H7 (cell line): ENCODE measurements at places on chromosomes 5 and 9.
A peak's percentile ranks its signal among the peaks of the same experiment; 100 is the strongest.

GRCh38 chr5:4245511-4245910 is 649.9 kb downstream of the IRX1 start:
- no peak for DNase-seq

DNA sequence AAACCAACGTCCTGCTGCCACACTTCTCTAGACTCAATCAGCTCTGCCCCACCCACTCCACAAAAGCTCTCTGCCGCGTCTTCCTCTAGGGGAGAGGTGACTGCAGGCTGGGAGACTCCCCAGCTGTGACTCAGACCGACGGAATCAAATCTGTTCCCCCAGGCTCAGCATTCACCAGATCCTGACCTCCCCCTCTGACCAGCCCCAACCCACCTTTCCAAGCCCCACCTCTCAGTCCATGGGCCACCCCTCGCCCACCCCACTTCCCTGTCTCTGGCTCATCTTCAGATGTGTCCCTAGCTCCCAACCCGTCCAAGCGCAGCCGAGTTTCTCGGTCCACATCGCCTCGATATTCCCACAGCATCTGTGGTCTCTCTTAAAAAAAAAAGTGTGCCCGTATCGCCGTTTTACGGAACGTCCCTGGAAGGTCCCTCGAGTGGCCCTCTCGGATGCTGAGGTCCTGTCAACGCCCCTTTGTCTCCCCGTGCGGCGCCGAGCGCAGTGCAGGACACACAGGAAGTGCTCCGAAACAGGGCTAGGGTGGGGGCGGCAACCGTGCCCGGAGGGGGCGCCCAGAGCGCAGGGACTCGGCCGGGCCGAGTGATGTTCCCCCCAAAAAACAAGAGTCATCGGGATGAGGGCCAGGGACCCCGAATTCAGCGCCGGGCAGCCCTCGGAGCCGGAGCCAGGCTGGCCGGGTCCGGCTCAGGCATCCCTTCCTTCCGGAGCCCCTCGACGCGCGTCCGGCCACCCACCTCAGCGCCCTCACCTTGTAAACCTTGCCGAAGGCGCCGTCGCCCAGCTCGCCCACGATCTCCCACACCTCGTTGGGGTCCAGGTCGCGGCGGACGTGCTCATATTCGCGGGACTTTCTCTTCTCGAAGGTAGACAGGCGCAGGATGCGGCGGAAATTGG is 649 bp downstream of the STK10 start:
- DNase-seq, result peak; percentile 75

- no peak for DNase-seq
These were observed 186.5 kb downstream of the ARHGEF28 start for GRCh38 chr5:73812457-73812856.

- DNase-seq, result no peak
These were observed 98.4 kb downstream of the TARS1 start for GRCh38 chr5:33539212-33539611.

DNA sequence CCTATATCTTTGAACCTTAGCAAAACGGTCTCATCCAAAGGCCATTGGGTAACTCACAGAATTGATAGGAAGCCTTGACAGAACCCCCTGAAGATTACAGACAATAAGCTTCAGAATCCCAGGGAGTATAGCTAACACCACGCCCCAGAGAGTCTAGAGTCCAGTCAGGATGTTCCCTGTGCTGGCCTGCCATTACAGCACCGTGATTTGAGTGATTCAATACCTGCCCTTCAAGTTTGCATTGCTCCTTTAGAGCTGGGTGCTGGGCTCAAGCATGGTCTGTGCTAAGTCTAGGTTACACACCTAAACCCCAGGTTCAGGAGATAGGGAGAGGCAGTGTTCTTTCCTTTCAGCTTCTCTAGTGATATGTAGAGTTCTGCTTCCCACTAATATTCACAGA is 90.5 kb downstream of the RASEF start:
- DNase-seq, result no peak

GRCh38 chr5:119356612-119357188 is 881 bp downstream of the TNFAIP8 start:
- no peak for DNase-seq

DNA sequence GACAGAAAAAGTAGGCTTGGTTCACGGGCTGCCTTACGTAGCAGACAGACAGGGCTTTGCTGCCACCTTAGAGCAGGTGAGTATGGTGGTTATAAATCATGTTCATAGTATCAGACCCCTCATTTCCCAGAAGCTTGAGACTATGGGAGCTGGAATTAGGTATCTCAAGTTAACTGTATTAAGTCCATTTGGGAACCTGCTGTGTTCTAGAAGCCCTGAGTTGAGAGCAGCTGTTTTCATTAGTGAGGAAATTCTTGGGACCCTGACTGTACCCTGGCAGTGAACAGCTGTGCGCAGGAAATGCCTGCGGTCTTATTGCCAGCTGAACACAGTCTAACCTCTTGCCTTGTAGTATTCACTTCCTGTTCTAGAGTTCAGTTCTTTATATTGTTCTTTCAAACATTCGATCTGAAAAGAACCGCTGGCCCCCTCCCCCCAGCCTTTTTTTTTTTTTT is 29.8 kb downstream of the UGCG start:
- no peak for DNase-seq

DNA sequence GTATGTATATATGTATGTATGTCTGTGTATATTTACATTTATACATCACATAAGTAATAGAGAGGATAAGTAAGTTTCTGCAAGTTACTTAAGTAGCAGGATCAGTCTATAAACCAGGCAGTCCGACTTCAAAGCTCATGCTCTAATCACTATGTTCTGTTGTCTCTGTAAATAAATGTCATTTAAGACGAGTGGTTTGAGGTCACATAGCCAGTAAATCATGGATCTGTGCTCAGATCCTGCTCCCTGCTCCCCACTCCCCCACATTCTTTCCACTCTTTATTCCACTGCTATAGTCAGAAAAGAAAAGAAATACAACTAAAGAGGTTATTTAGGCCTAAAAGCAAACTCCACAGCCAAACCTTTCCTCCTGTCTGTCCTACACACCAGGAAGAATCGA is 90.4 kb downstream of the SERINC5 start:
- no peak for DNase-seq

GRCh38 chr5:153618867-153619266 is 128.4 kb downstream of the GRIA1 start:
- no peak for DNase-seq

DNA sequence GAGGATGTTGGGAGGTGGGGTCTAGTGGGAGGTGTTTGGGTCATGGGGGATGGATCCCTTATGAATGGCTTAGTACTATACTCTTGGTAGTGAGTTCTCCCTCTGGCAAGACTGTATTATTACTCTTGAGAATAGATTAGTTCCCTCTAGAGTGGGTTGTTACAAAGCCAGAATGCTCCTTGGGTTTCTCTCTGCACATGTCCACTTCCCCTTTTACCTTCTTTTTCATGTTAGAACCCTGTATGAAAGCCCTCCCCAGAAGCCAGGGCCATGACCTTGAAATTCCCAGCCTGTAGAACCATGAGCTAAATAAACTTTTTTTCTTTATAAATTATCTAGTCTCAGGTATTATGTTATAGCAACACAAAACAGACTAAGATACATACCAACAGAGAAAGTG is 31.1 kb downstream of the SLC24A2 start:
- DNase-seq, result no peak

GRCh38 chr5:94467346-94467953 is 151.0 kb downstream of the KIAA0825 start:
- DNase-seq, result no peak

- no peak for DNase-seq
These were observed 577.9 kb upstream of the PTPRD start for GRCh38 chr9:11190719-11191118.

GRCh38 chr5:141402553-141403243 is at the start of gene PCDHGA9:
TSS of gene PCDHGA9 (plus strand) at chr5:141402778. CDS start at chr5:141402953, 175 bp downstream.
- DNase-seq, result peak; percentile 78

DNA sequence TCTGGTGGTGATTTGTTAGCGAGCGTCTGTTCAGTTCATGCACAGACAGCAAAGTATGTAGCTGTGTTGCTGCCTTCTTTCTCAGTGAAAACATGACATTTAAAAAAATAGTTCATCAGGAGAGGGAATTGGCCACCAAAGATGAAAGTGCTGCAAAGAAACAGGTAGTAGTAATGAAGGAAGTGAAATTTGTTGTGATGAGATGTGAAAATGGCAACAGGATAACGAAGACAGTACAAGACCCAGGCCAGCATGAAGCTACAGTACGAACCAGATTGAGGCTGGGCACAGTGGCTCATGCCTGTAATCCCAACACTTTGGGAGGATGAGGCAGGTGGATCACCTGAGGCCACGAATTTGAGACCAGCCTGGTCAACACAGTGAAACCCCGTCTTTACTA is 136.0 kb downstream of the SMARCA2 start:
- DNase-seq, result no peak

DNA sequence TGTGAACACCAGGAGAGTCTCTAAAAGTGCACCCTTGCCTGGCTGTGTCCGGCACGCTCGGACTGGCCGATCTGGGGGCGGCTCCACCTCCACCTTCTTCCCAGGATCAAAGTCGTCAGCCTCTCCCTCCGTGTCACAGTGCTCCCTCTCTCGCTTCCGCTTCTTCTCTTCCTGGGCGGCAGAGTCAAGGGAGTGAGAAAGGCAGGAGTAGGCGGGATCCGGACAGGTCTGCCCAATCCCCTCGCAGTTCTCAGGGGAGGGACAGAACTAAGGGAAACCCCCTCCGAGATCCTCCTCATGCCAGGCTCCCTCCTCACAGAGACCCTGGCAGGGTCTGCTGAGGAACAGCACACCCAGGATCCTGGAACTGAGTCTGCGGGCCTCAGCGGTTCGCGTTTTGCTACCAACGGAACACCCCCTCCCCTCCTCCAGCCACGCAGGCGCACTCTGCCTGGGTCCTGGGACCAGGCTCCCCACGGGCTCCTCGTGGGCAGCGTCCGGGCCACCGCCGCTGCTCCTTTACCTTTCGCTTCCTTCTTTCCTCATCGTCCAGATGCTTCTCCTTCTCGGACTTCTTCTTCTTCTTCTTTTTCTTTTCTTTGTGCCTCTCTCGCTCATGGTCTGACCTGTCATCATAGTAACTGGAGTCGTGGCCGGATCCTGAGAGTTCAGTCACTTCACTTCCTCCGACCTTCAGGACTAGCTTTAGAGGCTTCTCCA is 1.3 kb downstream of the BRD9 start:
- DNase-seq, result peak; percentile 89

GRCh38 chr5:133713209-133713608 is 100.9 kb upstream of the FSTL4 start:
- DNase-seq, result no peak

GRCh38 chr5:157518963-157519362 is 56.6 kb downstream of the ADAM19 start:
- DNase-seq, result no peak

DNA sequence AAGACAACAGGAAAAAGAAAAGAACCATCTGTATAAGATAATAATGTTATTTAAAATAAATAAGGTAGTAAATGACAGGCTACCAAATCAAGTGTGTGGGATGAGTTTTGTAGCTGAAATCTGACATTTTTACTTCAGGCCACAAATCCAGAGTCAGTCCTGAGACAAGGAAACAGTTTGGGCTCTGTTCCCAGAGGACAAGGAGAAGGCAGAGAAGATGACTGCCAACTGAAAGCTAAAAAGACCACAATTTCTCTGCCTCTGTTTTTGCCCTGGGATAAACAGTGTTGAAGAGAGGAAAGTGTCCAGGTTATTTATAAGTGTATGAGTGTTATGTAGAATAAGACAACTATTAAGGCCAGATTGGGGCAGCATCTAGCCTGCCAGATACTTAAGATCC is 180.5 kb downstream of the NFIB start:
- no peak for DNase-seq

DNA sequence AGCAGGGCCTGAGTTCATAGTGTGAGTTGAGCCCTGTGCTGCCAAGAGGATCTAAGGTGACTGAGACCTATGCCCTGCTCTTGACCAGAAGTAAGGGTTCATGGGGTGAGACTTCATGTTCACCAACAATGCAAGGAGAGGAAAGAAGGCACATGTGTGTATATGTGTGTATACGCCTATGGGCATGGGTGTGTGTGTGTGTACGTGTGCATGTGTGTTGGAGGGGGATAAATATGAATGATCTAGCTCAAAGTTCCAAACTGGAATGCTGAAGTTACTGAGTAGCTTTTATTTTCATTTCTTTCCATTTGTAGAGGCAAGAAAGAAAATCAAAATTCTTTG is 25.6 kb upstream of the HAND1 start:
- DNase-seq, result no peak

DNA sequence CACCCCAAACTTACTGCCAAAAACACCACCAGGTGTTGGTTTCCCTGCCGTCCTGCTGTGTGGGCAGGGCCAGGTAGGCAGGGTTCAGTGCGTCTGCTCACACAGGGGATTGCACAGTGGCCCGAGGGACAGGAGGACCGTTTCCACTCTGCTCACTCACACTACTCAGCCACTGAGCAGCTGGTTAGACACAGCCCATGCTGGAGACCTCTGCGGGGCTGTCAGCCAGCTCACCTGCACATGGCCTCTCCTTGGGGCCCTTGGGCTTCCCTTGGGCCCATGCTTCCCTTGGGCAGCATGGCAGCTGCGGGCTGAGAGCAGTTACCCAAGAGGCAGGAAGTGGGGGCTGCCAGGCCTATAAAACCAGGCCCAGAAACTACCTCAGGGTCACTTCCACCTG is 79.0 kb downstream of the SYK start:
- no peak for DNase-seq

DNA sequence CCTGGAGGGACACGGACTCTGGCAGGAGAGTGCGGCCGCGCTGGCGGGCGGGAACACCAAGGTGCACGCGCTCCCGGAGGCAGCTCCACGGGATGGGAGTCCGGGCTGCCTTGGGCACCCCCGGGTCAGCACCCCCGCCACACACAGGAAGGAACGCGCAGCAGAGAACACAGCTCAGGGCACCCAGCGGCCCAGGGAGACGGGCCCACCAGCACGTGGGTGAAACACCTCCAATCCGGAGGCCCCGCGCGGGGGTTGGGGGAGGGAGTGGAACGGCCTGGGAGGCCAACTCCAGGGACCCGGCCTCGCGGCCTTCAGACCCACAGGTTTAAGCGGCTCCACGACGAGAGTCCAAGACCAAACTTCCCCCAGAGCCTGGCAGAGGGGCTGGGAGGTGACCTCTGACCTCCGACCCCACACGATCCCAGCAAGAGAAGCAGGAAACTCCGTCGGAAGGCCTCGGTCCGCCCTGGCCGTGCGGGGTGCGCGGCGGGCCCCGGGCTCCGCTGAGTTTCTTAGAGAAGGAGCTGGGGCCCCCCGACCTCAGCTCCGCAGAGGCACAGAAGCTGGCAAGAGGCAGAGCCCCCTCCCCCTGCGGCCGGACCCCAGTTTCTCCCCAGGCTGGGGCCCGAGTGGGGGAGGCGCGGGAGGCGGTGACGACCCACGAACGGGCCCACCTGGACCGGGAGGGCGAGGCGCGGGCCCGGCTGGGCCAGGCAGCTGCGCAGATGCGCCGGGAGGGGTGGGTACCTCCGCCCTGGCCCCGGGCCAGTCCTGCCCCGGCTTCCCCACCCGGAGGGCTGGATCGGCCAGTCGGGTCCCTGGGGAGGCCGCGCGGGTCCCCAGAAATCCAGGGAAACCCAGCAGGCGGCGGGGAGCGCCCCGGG is 851 bp downstream of the NACC2 start:
- peak; percentile 92 for DNase-seq

GRCh38 chr5:11420969-11421368 is 483.3 kb downstream of the CTNND2 start:
- DNase-seq, result no peak
